ENCODE measurements at places on chromosomes 2 and 18. TPM values are rescaled to one million over a fixed set of nuclear protein-coding genes. Genes with fewer than 3 reads are reported as not detected.
A peak's percentile ranks its signal among the peaks of the same experiment; 100 is the strongest.

DNA sequence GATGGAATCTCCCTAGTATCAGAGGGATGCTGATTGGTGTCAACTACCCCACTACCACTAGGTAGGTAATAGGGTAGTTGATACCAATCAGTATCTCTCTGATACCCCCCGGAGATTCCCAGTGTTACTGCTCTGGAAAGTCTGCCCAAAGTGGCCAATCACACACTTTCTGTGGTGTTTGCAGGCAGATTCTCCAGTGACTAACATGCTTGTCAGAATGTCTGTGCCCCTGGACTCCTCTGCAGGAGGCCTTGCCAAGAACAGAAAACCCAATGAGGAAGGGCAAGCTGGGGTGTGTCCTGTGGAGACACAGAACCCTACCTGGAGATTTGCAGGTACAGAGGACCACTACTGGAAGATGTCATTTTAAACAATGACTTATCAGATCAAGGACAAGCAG is 135.1 kb downstream of the RIT2 start:
- no peak for DNase-seq

- DNase-seq, result no peak
These were observed 249.6 kb downstream of the DCDC2C start for GRCh38 chr2:3952866-3953516.

Gene CCBE1
- 1.8 TPM for total RNA-seq

GRCh38 chr2:205058409-205058808 is 513.1 kb downstream of the PARD3B start:
- no peak for DNase-seq

DNA sequence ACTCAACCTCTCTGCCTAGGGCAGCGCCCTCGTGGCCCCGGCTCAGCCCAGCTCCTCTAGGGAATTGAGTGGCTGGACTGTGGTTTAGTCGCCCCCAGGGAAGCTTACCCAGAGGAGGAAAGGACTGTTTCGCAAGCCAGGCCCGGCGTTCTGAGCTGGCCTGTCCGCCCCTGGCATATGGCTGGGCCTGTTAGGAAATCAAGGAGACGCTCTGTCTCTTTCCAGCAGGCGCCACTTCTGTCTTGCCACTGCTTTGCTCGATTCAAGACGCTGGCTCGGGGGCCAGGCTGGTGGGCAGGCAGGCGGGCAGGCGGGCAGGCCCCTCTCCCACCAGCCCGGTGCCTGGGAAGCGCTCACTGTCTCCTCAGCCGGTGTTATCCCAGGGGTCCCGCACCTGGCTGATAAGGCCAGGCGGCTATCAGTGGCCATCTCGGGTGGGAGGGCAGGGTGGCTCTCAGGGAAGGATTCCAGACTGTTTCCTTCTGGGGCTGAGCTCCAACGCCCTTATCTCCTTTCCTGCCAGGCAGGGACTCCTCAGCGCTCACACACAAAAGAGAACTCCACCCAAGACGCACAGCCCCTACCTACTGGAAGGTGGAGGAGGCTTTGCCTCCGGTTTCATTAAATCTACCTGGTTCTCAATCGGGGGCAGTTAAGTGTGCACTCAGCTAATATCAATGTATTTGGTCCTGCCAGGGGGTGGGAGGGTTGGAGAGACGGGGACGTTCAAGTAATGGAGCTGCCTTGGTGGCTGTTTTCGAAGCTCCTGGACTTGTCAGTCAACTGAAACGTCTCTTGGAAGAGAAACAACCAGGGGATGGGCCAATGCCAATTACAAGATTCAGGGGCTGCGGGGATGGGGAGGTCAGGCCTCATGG is 109.1 kb downstream of the SMAD7 start:
- DNase-seq, result peak; percentile 77

Gene TUBA3D
- total RNA-seq, result not detected

Gene MATN3
- total RNA-seq, result 17.0 TPM

Gene GREB1
- 0.52 TPM for total RNA-seq

GRCh38 chr2:4247791-4248190 is 544.4 kb downstream of the DCDC2C start:
- no peak for DNase-seq

Gene PHOSPHO2
- total RNA-seq, result 3.0 TPM

GRCh38 chr2:148179724-148180123 is 158.8 kb downstream of the MBD5 start:
- no peak for DNase-seq

Gene SKA1
- total RNA-seq, result 4.3 TPM

Gene RPIA
- 8.6 TPM for total RNA-seq

GRCh38 chr2:16817305-16818202 is 151.9 kb upstream of the CYRIA start:
- no peak for DNase-seq

DNA sequence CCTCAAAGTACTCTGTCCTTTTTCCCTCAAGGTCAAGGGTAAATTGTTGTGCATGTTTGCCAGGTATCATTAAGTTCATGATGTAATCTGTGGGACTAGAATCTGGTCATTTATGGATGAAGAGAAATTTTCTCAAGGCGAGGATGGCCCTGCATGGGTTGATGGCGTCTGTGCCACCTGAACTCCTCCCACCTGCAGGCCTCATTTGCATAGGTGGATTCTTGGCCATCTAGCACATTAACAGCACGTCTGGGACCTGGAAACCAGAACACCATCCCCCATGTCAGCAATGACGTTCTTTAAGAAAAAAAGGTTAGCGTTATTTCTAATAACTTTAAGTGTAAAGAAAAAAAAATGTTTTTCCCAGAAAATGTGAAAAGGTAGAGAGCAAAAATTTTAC is 145.8 kb downstream of the ESCO1 start:
- no peak for DNase-seq

Gene TEKT4
- total RNA-seq, result not detected

Gene APOB
- 0.23 TPM for total RNA-seq

- no peak for DNase-seq
These were observed 484.1 kb upstream of the VRK2 start for GRCh38 chr2:57562495-57562894.

- no peak for DNase-seq
These were observed 31.0 kb upstream of the TNS1 start for GRCh38 chr2:218033590-218034496.

- DNase-seq, result no peak
These were observed 1552.3 kb upstream of the SLC39A10 start for GRCh38 chr2:194104687-194105086.

Gene ZBTB7C
- total RNA-seq, result 1.4 TPM

Gene ROCK2
- 62.3 TPM for total RNA-seq

- no peak for DNase-seq
These were observed 54.3 kb downstream of the NEB start for GRCh38 chr2:151679994-151680393.

- no peak for DNase-seq
These were observed 17.7 kb downstream of the CPLX4 start for GRCh38 chr18:59300676-59301285.

DNA sequence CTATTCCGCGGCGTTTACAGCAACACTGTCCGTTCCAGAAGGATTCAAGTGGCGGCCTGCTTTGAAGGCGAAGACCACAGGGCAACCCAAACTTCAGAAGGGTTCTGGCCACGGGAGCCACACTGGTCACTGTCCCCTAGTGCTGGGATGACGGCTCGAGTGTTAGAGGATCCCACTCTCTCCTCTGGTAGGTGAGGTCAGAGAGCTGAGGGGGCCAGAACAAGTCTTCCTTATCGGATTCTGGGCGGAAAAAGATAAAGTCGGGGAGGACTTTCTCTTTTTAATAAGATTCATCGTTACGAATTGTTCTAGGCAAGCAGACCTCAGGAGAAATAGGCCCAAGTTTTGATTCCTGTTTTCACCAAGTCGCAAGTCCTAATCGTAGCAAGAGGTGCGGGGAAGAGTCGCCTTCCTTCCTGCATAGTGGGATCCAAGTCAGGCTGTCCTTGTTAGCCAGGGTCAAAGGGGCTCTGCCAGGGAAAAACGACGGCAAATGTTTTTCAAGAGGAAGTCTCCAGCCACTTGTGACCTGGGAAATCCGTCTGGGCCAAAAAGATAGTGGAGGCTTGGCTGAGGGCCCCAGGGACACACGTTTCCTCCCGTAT is 864 bp upstream of the MYL12A start:
- DNase-seq, result no peak
